HTR-8/SVneo (cell line): ENCODE measurements at places on chromosomes 7 and 10.

- no peak for DNase-seq
These were observed 64.5 kb downstream of the CHST15 start for GRCh38 chr10:124028700-124029480.

DNA sequence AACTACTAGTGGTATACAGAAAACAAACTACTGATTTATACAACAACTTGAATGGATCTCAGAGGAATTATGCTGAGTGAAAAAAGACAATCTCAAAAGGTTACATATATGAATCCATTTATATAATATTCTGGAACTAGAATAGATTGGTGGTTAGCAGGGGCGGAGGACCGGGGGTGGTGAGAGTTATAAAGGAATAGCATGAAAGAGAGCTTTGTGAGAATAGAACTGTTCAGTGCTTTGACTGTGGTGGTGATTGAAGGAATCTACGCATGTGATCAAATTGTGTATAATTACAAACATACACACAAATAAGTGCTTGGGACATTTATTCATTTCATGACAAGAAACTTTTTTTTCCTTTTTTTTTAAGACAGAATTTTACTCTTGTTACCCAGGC is 19.6 kb downstream of the RAB19 start:
- no peak for DNase-seq

GRCh38 chr10:114876169-114876568 is 54.6 kb downstream of the FHIP2A start:
- no peak for DNase-seq

DNA sequence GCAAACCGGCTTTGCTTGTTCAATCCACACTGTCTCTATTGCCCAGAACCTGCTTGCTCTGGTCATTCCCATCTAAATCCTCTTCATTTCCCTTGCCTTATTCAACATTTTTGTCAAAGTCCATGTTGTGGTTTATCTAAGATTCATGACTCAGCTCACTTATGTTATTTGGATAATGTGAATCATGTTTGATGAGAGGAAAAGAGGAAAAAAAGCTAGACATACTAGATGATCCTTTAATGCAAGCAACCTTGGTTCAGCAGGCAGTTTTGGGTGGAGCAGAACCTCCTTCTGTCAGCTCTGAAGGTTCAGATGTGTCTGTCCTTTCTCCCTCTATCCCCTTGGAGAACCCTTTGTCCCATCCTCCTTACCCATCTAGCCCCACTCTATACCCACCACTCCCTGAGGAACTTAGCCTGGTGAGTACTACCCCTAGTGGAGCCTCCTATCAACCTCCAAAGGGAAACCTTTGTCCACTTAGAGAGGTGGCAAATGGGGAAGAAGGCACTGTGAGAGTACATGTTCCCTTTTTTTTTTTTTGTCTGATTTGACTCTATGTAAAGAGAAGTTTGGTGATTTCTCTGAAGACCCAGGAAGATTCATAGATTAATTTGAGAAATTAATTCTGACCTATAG is 2.1 kb upstream of the SAMD9L start:
- no peak for DNase-seq

GRCh38 chr7:22481726-22482125 is 18.3 kb downstream of the STEAP1B start:
- DNase-seq: no peak

GRCh38 chr10:48461623-48462481 is 143.0 kb downstream of the ARHGAP22 start:
- DNase-seq: no peak

DNA sequence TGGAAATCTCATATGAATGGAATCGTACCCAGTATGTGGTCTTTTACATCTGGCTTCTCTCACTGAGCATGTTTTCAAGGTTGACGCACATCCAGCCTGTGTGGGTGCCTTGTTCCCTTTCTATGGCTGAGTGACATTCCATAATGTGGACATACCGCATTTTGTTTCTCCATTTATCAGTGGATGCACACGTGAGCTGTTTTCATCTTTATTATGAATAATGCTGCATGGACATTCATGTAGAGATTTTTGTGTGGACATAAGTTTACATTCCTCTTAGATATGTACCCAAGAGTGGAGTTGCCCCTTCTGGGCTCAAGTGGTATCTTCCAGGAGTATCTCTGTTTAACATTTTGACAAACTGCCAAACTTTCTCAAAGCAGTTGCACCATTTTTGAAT is 1.3 kb upstream of the SCART1 start:
- no peak for DNase-seq

GRCh38 chr7:129896568-129897382 is 56.0 kb downstream of the UBE2H start:
- peak; percentile 17 for DNase-seq

- DNase-seq: no peak
These were observed 355.3 kb upstream of the NPVF start for GRCh38 chr7:25583621-25584020.

GRCh38 chr10:78964952-78965633 is 103.7 kb upstream of the ZMIZ1 start:
- peak; percentile 75 for DNase-seq

- DNase-seq: no peak
These were observed 49.1 kb upstream of the C1QL3 start for GRCh38 chr10:16570731-16571130.

- no peak for DNase-seq
These were observed 1.8 kb downstream of the SLC12A9 start for GRCh38 chr7:100854146-100854895.

DNA sequence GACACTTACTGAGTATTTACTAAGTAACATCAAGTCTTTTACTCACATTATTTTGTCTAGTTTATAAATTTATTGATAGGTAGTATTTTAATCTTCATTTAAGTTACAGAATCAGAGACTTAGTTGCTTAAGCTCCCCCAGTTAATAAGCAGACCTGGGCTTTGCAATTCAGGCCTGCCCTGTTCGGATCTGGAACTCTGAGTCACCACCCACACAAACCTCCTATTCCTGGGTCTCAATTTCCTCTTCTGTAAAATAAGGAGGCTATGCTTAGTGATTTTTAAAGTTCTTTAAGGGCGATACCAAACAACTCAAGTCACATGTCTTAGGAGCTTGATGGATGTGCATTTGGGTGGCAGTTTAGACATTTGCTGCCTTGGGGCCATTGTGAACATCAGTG is 3.5 kb upstream of the MGAM start:
- DNase-seq: no peak
